ENCODE measurements at places on chromosomes 2 and 18.
A peak's percentile ranks its signal among the peaks of the same experiment; 100 is the strongest.

DNA sequence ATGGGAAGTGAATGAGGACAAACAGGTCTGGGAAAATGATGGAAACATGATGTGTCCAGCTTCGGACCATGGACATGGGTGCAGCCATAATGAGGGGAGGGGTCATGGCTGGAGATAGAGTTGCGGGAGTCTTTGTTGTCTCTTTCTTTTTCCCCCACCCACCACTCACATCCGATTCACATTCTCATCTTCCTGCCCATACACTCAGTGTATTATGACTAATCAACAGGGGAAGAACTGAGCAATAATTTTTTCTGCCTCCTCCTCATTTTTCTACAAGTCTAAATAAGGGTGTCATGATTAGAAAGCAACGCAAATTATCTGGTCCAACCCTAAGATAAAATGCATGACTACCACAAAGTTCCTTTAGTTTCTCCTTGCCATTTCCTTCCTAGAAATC is 5.7 kb upstream of the SERPINB2 start:
- no peak for DNase-seq

DNA sequence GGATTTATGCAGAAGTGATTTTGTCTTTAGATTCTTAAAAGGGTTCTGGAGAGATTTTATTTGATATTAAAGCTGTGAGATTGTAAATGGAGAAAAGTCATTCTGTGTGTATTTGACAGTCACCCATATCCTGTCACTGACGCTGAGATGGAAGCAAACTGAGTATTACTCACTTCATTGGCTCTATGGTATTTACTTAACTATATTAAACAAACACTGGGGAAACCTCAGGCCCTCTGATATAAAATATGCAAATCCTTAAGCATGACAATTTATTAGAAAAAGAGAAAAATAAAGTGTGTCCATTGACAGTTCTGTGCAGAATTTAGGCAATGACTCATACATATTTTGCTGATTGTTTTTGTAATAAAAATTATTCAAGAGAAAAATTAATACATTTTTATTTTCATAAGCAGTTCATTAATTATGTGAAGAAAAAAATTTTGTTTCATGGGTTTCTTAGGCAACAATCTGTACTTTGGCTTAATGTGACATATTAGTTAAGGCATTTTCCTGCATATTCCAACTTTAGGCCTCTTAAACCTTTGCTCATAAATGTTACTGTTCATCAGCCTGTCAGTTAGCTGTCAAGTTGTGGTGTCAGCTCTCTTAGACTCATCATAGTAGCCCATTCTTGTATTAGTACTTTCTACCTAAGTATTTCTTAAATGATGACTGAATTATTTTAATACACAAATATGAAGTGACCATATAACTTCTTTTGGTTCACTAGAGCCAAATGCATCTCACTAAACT is 99.9 kb downstream of the PARD3B start:
- no peak for DNase-seq

DNA sequence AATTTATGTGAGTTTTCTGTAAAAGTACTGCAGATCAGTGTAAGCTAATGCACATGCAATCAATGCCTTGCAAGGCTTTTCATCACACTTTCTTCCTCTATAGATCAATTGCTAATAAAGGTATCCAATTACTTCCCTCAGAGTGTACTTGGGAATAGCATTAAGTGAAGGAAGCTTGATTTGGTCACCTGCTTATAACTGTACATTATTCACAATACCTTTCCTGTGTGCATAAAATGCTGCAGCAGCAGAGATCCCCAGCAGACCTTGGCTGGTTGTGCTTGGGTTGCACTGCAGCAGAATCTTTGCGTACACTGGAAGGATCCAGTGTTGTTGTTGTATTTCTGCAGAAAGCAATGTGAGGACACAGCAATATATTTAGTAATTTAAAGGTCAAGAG is 18.5 kb upstream of the SCN9A start:
- DNase-seq, result no peak

DNA sequence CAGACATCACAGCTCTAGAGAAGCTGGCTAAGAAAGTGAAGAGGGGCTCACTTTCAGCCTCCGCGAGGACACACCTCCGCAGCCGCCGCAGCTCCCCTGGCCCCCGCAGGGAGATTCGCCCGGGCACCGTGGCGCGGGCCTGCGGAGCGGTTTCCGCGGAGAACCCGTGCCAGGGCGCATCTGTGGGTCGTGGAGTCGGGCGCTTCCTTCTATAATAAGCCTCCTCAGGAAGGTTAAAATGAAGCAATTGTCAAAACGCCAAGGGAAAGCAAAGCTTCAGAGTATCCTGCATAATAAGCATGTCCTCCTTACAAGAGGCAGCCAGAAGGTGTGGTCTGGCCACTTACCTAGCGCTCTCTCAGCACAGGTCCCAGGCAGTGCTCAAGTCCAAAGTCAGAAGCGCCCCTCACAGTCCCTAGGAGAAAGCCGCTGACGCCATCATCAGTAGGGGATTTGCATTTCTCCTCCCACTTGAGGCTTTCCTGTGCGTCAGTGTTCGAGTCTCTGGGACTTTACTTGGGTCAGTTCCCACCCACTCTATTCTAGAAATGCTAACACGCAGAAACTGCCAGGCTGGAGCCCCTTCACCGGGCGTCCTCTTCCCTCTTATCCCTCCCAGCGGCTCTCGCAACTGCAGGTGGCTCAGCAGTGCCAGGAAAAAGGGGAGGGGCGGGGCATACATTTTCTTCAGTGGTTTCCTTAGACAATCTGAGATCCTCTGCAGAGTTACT is at the start of gene STAT4:
STAT4 (minus strand) TSS at position 395 of the 731 bp plus-strand sequence. CDS start 2,791 bp downstream, outside the sequence.
- DNase-seq, result peak; percentile 52

- no peak for DNase-seq
These were observed 11.6 kb downstream of the PTPN4 start for GRCh38 chr2:119771331-119771730.

DNA sequence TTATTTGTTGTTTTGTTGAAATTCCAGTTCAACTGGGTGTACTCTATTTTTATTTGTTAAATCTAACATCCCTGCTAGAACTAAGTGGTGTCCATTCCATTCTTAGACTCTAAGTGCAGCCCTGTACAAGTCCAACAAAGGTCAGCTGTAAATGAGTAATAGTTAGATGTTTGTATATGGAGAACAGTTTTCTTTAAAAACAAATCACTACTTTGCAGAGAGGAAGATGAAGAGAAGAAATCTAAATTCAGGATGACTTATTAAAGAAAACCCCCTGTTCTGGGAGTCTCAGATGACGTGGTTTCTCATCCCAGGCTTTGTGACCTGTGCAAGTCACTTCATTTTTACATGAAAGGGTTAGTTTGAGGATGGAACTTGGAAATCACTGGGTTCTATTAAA is 57.9 kb downstream of the GALNT14 start:
- no peak for DNase-seq

DNA sequence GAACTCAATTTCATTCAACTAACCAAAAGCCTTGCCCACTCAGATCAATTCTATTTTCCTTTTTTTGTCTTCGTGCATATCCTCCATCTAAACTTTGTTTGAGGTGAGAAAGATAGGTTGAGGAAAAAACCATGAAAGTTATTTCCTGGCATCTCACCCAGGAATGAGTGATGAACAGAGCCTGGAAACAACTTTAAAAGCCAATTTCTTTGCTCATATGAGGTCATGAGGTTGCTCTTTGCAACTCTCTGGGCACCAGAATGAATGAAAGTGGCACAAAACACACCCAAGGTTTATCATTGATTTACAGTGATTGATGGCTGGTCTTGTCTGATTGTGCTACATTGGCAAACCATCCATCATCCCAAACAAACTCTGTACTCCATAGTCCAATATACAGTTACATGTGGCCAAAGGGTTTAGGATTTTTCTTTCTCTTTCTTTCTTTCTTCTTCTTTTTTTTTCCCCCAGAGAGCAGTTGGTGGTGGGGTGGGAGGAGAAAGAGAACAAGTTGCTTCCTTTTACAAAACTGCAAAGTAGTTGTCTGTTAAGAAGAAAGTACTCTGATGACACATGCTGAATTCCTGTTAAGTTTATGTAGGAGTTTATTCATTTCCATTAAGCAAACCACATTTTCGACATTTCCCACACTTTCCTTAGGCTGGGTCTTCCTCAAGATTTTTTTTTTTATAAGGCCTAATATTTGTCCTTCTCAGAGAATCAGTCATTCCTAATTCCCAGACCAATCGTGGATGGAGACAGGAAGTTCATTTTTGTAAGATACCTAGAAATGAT is 575.9 kb upstream of the ZEB2 start:
- no peak for DNase-seq

DNA sequence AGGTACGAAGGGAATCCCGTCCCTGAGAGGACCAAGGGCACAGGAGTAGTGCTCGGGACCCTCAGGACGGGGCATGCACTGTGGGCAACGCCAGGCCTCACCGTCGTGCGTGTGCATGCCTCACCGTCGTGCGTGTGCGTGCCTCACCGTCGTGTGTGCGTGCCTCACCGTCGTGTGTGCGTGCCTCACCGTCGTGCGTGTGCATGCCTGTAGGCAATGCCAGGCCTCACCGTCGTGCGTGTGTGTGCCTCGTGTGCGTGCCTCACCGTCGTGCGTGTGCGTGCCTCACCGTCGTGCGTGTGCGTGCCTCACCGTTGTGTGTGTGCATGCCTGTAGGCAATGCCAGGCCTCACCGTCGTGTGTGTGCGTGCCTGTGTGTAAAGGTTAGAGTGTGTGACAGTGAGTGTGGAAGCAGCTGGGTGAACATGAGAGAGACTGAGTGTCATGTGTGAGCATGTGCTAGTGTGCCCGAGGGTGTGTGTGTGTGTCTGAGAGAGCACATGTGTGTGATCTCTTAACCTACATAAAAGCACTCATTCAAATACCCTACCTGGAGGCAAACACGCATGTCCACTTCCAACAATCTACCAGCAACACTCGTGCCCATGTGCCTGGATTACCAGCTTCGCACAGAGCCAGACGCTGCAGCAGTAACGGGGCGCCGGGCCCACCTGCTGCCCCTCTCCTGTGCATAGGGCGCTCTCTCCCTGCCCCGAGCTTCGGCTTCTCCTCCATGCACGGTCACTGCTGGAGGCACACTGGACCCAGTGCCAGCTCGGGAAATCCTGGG is 36.3 kb downstream of the ZNF516 start:
- no peak for DNase-seq

GRCh38 chr2:124258140-124258880 is 233.2 kb downstream of the CNTNAP5 start:
- no peak for DNase-seq

GRCh38 chr2:177225965-177226360 is 13.4 kb downstream of the HNRNPA3 start:
- no peak for DNase-seq

DNA sequence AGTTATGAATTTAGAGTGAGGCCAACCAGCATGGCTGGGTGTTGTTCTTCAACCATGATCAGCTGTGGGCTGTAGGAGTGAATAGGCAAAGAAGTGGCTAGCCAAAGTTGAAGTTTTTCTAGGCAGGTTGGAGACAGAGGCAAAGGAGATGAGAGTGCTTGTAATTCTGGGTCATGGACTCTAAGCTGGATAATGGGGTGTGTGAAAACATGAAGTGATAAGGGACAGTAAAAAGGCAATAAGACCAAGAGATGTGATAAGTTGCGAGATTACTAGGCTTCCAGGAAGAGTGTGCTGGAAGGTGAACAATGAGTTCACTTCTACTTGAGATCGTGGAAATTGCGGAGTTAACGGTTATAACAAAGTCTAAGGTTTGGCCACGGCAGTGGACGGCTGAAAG is 118.6 kb upstream of the RNF152 start:
- no peak for DNase-seq

DNA sequence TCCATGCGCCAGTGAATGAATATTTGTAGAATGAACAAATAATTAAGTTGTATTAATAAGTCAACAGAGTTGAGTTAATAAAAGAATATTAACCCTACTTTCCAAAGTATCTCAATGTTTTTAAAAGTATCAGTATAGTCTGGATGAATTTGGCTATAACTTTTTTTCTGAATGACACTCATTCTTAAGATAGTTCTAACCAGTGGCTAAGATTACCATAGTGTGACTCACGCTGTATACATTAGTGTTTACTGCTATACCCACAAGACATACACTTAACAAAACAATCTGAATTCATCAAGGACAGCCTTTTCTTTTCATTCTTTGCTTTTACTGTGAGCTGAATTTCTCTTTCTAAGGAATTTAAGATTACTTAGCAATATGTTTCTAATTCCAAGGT is 77.0 kb upstream of the PDE1A start:
- DNase-seq, result no peak

DNA sequence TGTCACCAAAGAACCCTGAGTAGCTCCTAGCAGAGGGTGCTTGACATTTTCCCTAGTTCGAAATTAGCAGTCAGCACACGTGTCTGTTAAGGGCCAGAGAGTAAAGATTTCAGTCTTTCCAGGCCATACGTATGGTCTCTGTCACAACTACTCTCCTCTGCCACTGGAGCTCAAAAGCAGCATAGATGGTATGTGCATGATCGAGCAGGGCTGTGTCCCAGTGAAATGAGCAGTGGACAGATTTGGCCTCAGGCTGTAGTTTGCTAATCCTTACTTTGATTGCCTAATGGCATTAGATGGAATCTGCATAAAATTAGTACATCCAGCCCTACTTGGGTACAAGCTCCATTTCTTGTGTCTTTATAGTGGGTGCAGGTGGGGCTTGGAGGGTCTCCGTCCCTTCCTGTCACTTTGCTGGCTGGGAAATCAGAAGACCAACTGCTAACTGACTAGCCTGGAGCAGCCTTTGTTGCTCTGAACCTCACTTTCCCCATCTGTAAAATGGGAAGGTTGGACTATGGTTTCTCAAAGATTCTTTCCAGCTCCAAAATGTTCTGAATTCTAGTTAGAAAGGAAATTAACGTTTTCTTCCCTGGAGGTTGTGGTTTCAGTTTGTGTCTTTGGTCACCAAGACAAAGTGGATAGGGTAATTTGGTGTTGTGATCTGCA is 108.5 kb downstream of the GLI2 start:
- DNase-seq, result no peak

- no peak for DNase-seq
These were observed 21.9 kb downstream of the ITM2C start for GRCh38 chr2:230886671-230887071.

DNA sequence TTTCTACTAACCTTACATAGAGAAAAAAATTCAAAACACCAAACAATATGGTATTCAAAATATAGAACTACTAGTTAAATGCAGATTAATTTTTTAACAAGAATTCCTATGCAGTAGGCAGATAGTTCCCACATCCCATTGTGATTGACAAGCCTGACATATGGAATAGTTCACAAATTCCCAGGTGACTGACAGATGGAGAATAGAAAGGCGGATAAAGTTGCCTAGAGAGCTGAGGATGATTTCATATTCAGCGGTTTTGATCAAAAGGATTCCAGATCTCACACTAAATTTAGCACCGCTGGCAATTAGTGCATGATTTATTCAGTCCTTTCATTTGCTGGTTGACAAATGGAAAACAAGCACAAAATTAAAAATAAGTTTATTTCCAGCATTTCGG is 733.7 kb upstream of the POU3F3 start:
- no peak for DNase-seq

- no peak for DNase-seq
These were observed 46.8 kb upstream of the PTPRM start for GRCh38 chr18:7520200-7520785.

DNA sequence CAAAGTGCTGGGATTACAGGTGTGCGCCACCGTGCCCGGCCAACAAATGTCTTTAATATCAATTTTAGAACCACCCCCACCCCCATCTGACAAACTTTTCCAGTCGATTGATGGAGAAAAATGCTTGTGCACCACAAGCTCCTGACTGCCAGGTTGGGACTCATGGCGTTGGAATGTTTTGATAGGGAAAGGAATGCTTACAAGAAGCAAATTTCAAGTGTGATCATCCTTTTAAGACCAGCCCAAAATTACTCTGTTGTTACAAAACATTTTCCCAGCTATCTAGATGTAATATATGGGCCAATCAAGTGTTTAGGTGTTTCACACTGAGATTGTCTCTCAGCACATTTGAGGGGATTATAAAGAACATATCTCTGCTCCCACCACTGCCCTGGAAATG is 45.2 kb downstream of the UBXN4 start:
- DNase-seq, result no peak
